HepG2 (cell line): ENCODE measurements at places on chromosomes 16 and 17. TPM values are rescaled to one million over a fixed set of nuclear protein-coding genes. Genes with fewer than 3 reads are reported as not detected.

GRCh38 chr17:56395787-56396186 is 197.7 kb upstream of the NOG start:
- no peak overlapping the region for H3K27ac ChIP-seq
- DNase-seq = no peak
- no peaks in the 10 kb centered on the region for H3K27me3 ChIP-seq

DNA sequence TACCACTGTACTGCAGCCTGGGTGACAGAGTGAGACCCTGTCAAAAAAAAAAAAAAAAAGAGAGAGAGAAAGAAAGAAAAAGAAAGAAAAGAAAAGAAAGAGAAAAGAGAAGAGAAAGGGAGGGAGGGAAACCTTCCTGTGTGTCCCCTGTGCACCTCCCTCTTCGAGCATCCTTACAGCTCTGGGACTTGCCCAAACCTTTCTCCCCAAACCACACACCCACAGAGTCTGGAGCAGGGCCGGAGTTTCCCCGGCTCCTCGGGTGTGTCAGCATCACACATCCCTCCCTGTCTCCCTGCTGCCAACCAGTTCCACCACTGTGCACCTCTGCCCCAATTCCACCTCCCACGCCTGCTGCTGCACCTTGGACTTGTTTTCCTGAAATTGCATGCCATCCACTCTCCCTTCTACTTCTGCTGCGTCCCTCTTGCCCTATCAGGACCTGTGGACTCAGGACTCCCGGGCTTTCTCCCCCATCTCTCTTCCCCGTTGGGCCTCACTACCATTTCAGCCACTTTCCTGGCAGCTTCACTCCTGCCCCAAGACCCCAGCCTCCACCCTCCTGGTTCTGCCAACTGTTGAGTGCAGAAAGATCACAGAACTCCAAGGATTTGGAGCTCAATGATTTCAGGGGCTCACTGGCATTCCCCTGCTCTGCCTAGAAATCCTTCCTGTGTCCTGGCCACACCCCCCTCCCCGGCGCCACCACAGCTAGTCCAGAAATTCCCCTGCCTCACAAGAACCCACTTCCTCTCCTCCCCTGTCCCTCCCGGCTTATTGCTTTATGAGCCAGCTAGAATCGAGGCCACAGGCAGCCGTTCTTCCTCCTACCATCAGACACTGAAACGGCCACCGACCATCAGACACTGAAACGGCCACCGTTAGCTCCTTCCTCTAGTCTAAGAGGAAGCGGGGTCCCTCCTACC is 3.7 kb upstream of the CDK3 start:
- H3K36me3 ChIP-seq = peaks cover under 1% of the 10 kb centered on the region
- peak overlapping the region; percentile 49 for H3K4me3 ChIP-seq
- DNase-seq = peak; percentile 94

GRCh38 chr17:32494621-32495358 is 8.0 kb downstream of the CDK5R1 start:
- no peak overlapping the region for H3K4me3 ChIP-seq
- H3K27me3 ChIP-seq = no peaks in the 10 kb centered on the region
- peaks cover 12% of the 10 kb centered on the region; the same call in 1 of the 2 replicates for H3K4me1 ChIP-seq
- no peak for DNase-seq
- H3K27ac ChIP-seq = no peak overlapping the region

GRCh38 chr17:74780443-74781238 is 4.5 kb upstream of the NAT9 start:
- peak; percentile 88 for DNase-seq
- H3K4me3 ChIP-seq = no peak overlapping the region
- H3K36me3 ChIP-seq = peaks cover 4% of the 10 kb centered on the region; the same call in 1 of the 3 replicates
- H3K27me3 ChIP-seq = no peaks in the 10 kb centered on the region
- H3K4me1 ChIP-seq = peaks cover 13% of the 10 kb centered on the region

- H3K4me1 ChIP-seq = peaks cover 11% of the 10 kb centered on the region
- H3K4me3 ChIP-seq = no peak overlapping the region
- no peak overlapping the region for H3K27ac ChIP-seq
- peaks cover 12% of the 10 kb centered on the region for H3K36me3 ChIP-seq
- no peak for DNase-seq
- no peaks in the 10 kb centered on the region for H3K27me3 ChIP-seq
Observed at GRCh38 chr16:67571464-67571863, 9.1 kb downstream of the CTCF start.

GRCh38 chr16:30139583-30140481 is 16.8 kb upstream of the MAPK3 start:
- H3K4me3 ChIP-seq = 0 out of 2 replicates have a peak overlapping the region, but pooled peaks have one; percentile 8
- H3K27ac ChIP-seq = peak overlapping the region; percentile 85
- peaks cover 90% of the 10 kb centered on the region for H3K4me1 ChIP-seq
- DNase-seq = peak; percentile 98
- no peaks in the 10 kb centered on the region for H3K27me3 ChIP-seq
- no peaks in the 10 kb centered on the region for H3K36me3 ChIP-seq

DNA sequence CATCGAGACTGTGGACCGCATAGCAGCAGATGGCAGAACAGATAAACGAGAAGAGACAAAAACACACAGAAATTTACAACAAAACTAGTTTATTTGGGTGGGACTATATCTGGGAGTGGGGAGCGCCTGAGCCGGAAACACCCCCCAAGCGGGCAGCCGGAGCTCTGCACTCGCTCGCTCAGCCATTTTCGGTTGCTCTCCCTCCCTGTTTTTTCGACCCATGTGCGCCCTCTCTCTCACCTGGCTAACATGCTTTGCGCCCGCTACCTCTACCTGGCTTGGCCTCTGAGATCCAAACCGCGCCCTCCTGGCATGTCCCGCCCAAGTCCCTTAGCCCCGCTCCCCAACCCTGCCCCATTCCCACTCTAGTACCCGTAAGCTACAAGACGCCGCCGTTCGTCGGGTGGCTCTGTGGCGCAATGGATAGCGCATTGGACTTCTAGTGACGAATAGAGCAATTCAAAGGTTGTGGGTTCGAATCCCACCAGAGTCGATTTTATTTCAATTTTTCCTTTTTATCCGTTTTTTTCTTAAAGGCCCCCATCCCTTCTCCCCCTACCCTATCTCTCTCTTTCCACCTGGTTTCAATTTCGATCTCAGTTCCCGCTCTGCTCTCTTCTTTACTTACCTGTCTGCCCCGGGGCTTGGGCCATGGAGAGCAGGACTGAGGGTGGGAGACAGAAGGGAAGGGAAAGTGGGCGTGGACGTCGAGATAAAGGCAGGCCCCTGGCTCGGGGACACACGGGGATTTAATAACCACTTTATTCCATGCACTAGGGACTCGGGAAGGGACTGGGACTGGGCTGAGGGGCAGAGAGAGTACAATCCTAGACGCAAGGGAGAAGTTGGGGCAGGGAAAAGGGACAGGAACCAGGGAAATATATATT is 2.4 kb upstream of the ALOXE3 start:
- peak overlapping the region; percentile 33 for H3K27ac ChIP-seq
- DNase-seq = no peak
- H3K4me1 ChIP-seq = peaks cover 67% of the 10 kb centered on the region
- H3K36me3 ChIP-seq = no peaks in the 10 kb centered on the region

DNA sequence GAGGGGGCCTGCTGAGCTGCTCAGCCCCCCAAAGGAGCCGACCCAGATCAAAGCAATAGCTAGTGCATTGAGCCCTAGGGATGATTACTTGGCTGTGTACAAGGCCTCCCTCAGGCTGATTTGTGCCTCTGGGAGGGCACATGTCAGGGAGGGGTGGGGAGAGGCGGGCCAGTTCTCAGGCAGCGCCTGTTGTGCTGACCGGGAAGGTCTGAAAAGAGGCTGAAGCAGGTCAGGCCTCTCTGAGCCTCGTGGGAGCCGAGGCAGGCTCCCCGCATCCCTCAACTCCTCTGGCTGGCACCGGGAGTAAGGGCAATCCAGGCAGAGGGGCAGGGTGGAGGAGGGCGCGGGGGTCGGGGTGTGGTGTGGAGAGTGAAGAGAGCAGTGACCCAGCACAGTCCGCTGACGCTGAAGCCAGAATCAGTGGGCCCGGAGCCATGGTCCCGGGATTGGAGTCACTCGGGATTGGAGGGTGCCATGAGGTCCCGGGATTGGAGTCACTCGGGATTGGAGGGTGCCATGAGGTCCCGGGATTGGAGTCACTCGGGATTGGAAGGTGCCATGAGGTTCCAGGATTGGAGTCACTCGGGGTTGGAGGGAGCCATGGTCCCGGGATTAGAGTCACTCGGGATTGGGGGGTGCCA is 3.0 kb downstream of the DCXR start:
- H3K27me3 ChIP-seq = no peaks in the 10 kb centered on the region
- H3K4me1 ChIP-seq = peaks cover 38% of the 10 kb centered on the region
- no peak overlapping the region for H3K4me3 ChIP-seq
- H3K36me3 ChIP-seq = peaks cover 12% of the 10 kb centered on the region
- H3K27ac ChIP-seq = no peak overlapping the region
- DNase-seq = no peak

CDH15 gene
- total RNA-seq = 1.4 and 2.2 TPM in 2 replicates

C1QTNF8 gene
- 0.09 TPM in 1 of 2 replicates, not detected in the other for total RNA-seq

QRICH2 gene
- 2.7 and 3.7 TPM in 2 replicates for total RNA-seq
